ENCODE measurements at places on chromosomes 4 and X. TPM values are rescaled to one million over a fixed set of nuclear protein-coding genes. Genes with fewer than 3 reads are reported as not detected.

- no peaks in the 10 kb centered on the region for H3K27me3 ChIP-seq
- H3K4me1 ChIP-seq = no peaks in the 10 kb centered on the region
- no peak overlapping the region for H3K4me3 ChIP-seq
- no peaks in the 10 kb centered on the region for H3K36me3 ChIP-seq
- DNase-seq = no peak
- no peak overlapping the region for H3K27ac ChIP-seq
Measured at GRCh38 chrX:52082578-52082977, 13.6 kb upstream of the MAGED4B start.

GRCh38 chr4:24024605-24025004 is 134.8 kb upstream of the PPARGC1A start:
- no peaks in the 10 kb centered on the region for H3K4me1 ChIP-seq
- H3K27ac ChIP-seq = no peak overlapping the region
- DNase-seq = no peak
- H3K27me3 ChIP-seq = no peaks in the 10 kb centered on the region
- no peaks in the 10 kb centered on the region for H3K36me3 ChIP-seq

- H3K27me3 ChIP-seq = no peaks in the 10 kb centered on the region
- H3K36me3 ChIP-seq = no peaks in the 10 kb centered on the region
- H3K4me1 ChIP-seq = no peaks in the 10 kb centered on the region
- no peak for DNase-seq
- no peak overlapping the region for H3K27ac ChIP-seq
- no peak overlapping the region for H3K4me3 ChIP-seq
Measured at GRCh38 chr4:14047840-14048239, 420.3 kb upstream of the BOD1L1 start.

DNA sequence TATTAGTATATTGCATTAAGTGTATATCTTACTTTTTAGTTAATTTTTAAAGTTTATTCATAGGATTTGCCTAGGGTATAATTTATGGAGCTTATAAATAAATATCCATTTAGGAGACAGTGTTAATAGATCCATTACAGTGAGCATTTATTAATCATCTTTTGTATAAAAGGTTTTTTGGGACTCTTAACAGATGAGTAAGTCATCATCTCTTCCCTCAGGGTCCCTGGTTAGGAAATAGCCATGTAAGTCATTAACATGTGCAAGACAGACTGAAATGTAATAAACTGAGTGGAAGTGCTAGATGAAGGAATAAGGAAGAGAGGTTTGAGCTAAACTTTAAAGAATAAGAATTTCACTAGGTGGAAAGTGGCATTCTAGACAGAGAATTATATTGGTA is 69.2 kb downstream of the PAQR3 start:
- H3K27me3 ChIP-seq = no peaks in the 10 kb centered on the region
- H3K4me1 ChIP-seq = no peaks in the 10 kb centered on the region
- no peak overlapping the region for H3K27ac ChIP-seq
- H3K36me3 ChIP-seq = peaks cover 34% of the 10 kb centered on the region
- no peak for DNase-seq

DNA sequence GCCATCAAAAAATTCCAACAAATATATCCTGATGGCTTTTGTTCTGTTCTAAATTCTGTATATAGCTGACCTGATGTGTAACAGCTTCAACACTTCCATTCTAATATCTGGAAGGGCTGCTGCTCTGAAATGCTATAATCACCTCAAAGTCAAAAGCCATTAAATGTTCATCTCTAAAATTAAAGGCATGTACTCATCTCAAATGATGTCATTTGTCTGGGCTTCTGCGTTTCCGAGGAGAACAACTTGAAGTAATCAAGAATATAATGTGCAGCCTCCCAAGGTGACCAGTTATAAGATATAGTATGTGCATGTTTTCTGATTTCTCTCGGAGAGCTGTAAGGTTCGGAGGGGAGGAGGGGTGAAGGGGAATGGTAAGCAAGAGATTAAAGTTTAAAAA is 237.6 kb downstream of the SCFD2 start:
- no peak overlapping the region for H3K4me3 ChIP-seq
- H3K4me1 ChIP-seq = peaks cover 47% of the 10 kb centered on the region
- H3K27ac ChIP-seq = peak overlapping the region; percentile 37

- no peaks in the 10 kb centered on the region for H3K36me3 ChIP-seq
- DNase-seq = no peak
- H3K4me1 ChIP-seq = no peaks in the 10 kb centered on the region
- no peaks in the 10 kb centered on the region for H3K27me3 ChIP-seq
Measured at GRCh38 chrX:149267878-149268813, 237.0 kb downstream of the IDS start.

DNA sequence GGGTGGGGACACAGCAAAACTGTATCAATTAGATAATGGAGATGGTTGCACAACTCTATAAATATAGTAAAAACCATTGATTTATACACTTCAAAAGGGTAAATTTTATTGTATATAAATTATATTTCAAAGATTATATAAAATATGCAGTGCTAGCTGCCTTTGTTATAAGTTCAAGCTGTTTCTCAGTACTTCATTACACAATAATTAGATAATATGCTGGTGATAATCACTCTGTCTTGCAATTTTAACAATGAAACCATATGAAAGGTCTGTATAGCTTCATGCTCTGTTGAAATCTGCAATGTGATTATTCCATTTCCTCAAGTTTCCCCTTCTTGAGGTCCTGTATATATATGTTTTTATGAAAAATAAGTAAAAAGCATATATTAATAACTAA is 73.4 kb upstream of the PLS3 start:
- H3K4me3 ChIP-seq = no peak overlapping the region
- no peaks in the 10 kb centered on the region for H3K27me3 ChIP-seq
- no peak for DNase-seq
- H3K27ac ChIP-seq = no peak overlapping the region
- H3K36me3 ChIP-seq = no peaks in the 10 kb centered on the region

- no peak overlapping the region for H3K4me3 ChIP-seq
- no peaks in the 10 kb centered on the region for H3K36me3 ChIP-seq
- no peaks in the 10 kb centered on the region for H3K4me1 ChIP-seq
- H3K27ac ChIP-seq = no peak overlapping the region
- DNase-seq = no peak
- no peaks in the 10 kb centered on the region for H3K27me3 ChIP-seq
Measured at GRCh38 chrX:3362956-3363355, 16.5 kb upstream of the MXRA5 start.

- no peaks in the 10 kb centered on the region for H3K27me3 ChIP-seq
- DNase-seq = no peak
- no peak overlapping the region for H3K27ac ChIP-seq
- H3K4me3 ChIP-seq = no peak overlapping the region
Measured at GRCh38 chr4:124640022-124640730, 72.4 kb downstream of the ANKRD50 start.

- H3K36me3 ChIP-seq = no peaks in the 10 kb centered on the region
- no peak for DNase-seq
- H3K27ac ChIP-seq = no peak overlapping the region
- H3K27me3 ChIP-seq = no peaks in the 10 kb centered on the region
- H3K4me3 ChIP-seq = no peak overlapping the region
Measured at GRCh38 chr4:108811486-108811885, 48.6 kb upstream of the ETNPPL start.

DNA sequence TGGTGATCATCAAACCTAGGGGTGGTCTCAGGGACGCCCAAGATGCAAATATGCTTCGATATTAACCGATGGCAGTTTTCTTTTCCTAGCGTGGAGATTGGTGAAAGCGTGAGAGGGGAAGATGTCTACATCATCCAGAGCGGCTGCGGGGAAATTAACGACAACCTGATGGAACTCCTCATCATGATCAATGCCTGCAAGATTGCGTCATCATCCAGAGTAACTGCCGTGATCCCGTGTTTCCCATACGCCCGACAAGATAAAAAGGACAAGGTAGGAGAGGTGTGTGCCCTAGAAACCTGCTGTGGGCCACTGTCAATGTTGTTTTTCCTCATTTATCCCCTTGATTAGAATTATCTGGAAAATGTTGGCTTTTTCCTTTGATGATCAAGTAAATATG is 7.9 kb downstream of the PRPS2 start:
- no peak overlapping the region for H3K4me3 ChIP-seq
- no peak overlapping the region for H3K27ac ChIP-seq
- no peaks in the 10 kb centered on the region for H3K4me1 ChIP-seq
- H3K27me3 ChIP-seq = no peaks in the 10 kb centered on the region
- no peak for DNase-seq

GRCh38 chr4:155602351-155603140 is 64.1 kb upstream of the GUCY1A1 start:
- H3K36me3 ChIP-seq = no peaks in the 10 kb centered on the region
- H3K4me1 ChIP-seq = no peaks in the 10 kb centered on the region
- no peak overlapping the region for H3K27ac ChIP-seq
- H3K27me3 ChIP-seq = no peaks in the 10 kb centered on the region
- H3K4me3 ChIP-seq = no peak overlapping the region

- H3K4me3 ChIP-seq = no peak overlapping the region
- H3K4me1 ChIP-seq = peaks cover 13% of the 10 kb centered on the region
- H3K27ac ChIP-seq = no peak overlapping the region
- no peaks in the 10 kb centered on the region for H3K27me3 ChIP-seq
- no peaks in the 10 kb centered on the region for H3K36me3 ChIP-seq
Measured at GRCh38 chr4:172996571-172997216, 171.9 kb upstream of the GALNT7 start.

GRCh38 chr4:35689870-35690269 is 554.4 kb downstream of the ARAP2 start:
- H3K27me3 ChIP-seq = no peaks in the 10 kb centered on the region
- H3K4me3 ChIP-seq = no peak overlapping the region
- DNase-seq = no peak
- H3K4me1 ChIP-seq = no peaks in the 10 kb centered on the region
- no peak overlapping the region for H3K27ac ChIP-seq

DNA sequence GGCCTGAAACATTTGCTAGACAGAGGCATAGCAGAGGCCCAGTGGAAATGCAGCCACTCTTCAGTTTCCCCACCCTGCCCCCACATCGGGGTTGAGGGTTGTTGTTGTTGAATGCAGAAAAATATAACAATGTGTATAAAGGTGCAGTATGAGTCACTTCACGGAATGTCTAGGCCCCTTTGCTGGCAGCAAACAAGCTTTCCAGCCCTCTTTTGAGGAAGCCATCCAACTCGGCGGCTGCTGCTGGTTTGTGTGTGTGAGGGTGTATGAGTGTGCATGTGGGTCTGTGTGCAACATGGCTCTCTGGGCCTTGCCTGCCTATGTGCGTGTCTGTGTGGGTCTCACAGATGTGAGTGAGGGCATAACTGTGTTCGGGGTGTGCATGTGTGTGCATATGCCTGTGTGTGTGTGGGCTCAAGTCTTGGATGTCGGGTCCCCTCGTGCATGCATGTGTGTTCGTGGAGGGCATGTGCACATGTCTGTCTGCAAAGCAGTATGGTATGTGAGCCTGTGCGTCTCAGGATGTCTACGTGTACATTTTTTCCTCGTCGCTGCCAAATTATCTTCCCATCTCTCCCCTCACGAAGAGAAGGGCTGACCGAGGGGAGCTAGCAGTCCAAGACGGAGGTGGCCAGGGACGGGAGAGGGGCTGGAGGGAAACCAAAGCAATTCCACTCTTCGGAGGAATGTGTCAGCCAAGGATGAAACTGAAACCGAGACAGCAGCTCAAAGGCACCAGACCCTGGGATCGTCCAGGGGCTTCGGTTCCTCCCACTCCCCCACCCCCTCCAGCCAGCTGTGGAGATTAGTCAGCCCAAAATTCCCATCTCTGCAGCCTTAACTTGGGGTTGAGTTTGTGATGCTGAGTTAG is 8.4 kb upstream of the ELF4 start:
- peaks cover 15% of the 10 kb centered on the region for H3K4me1 ChIP-seq
- DNase-seq = no peak
- H3K27me3 ChIP-seq = no peaks in the 10 kb centered on the region

GRCh38 chr4:1939664-1940509 is 68.7 kb downstream of the NSD2 start:
- peaks cover 5% of the 10 kb centered on the region for H3K36me3 ChIP-seq
- DNase-seq = no peak
- H3K27me3 ChIP-seq = no peaks in the 10 kb centered on the region

- H3K27me3 ChIP-seq = peaks cover 6% of the 10 kb centered on the region
- no peak for DNase-seq
- no peak overlapping the region for H3K4me3 ChIP-seq
- no peak overlapping the region for H3K27ac ChIP-seq
- H3K4me1 ChIP-seq = peaks cover 2% of the 10 kb centered on the region
Measured at GRCh38 chr4:10462876-10463275, 5.7 kb upstream of the ZNF518B start.

- no peaks in the 10 kb centered on the region for H3K27me3 ChIP-seq
- H3K36me3 ChIP-seq = no peaks in the 10 kb centered on the region
- DNase-seq = no peak
- no peaks in the 10 kb centered on the region for H3K4me1 ChIP-seq
- H3K4me3 ChIP-seq = no peak overlapping the region
Measured at GRCh38 chrX:112254896-112255295, 172.3 kb upstream of the TRPC5 start.

- H3K27ac ChIP-seq = no peak overlapping the region
- no peak for DNase-seq
- no peaks in the 10 kb centered on the region for H3K4me1 ChIP-seq
- no peak overlapping the region for H3K4me3 ChIP-seq
Measured at GRCh38 chr4:184885602-184886001, 59.8 kb upstream of the ACSL1 start.

GRCh38 chrX:145393702-145394235 is 146.5 kb downstream of the SPANXN1 start:
- H3K4me1 ChIP-seq = no peaks in the 10 kb centered on the region
- no peaks in the 10 kb centered on the region for H3K27me3 ChIP-seq
- H3K4me3 ChIP-seq = no peak overlapping the region

DNA sequence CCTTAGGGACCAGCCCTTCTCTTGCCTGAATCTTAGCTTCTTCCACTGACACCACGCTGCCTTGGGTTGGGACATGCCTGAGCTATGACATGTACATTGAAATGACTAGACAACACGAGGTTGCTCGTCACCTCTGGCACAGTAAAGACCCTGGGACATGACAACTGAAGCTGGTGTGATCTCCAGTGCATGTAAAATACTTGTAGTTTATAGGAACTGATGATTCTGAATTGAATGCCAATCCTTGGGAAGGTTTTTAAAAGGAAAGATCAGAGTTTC is 100.7 kb upstream of the PGRMC2 start:
- no peak overlapping the region for H3K4me3 ChIP-seq
- H3K27ac ChIP-seq = no peak overlapping the region
- H3K36me3 ChIP-seq = no peaks in the 10 kb centered on the region
- peaks cover 48% of the 10 kb centered on the region for H3K4me1 ChIP-seq
- no peak for DNase-seq

- H3K4me3 ChIP-seq = no peak overlapping the region
- no peaks in the 10 kb centered on the region for H3K4me1 ChIP-seq
- H3K27me3 ChIP-seq = no peaks in the 10 kb centered on the region
- H3K27ac ChIP-seq = no peak overlapping the region
Measured at GRCh38 chr4:184856277-184856609, 30.5 kb upstream of the ACSL1 start.

The ANXA3 gene
- 18.7 TPM for total RNA-seq

The MGST2 gene
- 115 TPM for total RNA-seq

The NDP gene
- not detected for total RNA-seq

The MAMLD1 gene
- total RNA-seq = 4.2 TPM

The COL4A6 gene
- 6.7 TPM for total RNA-seq

The TRO gene
- total RNA-seq = 1.4 TPM

The STPG2 gene
- 0.32 TPM for total RNA-seq

The NPNT gene
- total RNA-seq = 1.7 TPM

The TCEAL4 gene
- total RNA-seq = 62.4 TPM

The FAM133A gene
- total RNA-seq = not detected

The TLR10 gene
- total RNA-seq = not detected

The LETM1 gene
- 53.1 TPM for total RNA-seq
